ENCODE measurements at places on chromosomes 6 and 20. TPM values are rescaled to one million over a fixed set of nuclear protein-coding genes. Genes with fewer than 3 reads are reported as not detected.
A peak's percentile ranks its signal among the peaks of the same experiment; 100 is the strongest.

DNA sequence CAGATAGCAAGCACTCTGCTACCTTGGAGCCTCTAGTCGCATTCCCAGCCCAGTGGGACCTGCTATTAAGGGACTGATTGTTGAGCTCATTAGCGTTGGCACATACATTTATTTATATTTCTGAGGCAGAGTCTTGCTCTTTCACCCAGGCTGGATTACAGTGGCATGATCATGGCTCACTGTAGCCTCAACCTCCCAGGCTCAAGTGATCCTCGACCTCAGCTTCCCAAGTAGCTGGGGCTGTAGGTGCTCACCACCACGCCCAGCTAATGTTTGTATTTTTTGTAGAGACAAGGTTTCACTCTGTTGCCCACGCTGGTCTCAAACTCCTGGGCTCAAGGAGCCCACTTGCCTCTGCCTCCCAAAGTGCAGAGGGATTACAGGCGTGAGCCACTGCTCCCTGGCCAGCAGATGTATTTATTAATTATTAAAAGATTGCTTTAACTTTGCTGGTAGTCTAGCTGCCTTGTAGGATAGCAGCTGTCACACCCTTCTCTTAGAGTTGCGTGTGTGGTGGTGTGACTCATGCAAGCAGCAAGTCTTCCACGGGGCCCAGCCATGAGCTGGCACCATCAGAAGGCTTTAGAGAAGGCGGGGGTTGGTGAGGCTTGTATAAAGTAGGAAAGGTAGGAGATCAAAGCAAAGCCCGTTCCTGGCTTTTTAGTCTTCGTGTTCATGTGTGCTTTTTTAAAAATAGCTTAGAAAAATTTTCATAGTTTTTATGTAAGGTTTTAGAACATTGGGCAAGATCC, 16.5 kb downstream of the ACTR5 start:
- no peak overlapping the region for H3K4me3 ChIP-seq
- H3K27ac ChIP-seq, result no peak overlapping the region
- H3K36me3 ChIP-seq, result peaks cover 21% of the 10 kb centered on the region

DNA sequence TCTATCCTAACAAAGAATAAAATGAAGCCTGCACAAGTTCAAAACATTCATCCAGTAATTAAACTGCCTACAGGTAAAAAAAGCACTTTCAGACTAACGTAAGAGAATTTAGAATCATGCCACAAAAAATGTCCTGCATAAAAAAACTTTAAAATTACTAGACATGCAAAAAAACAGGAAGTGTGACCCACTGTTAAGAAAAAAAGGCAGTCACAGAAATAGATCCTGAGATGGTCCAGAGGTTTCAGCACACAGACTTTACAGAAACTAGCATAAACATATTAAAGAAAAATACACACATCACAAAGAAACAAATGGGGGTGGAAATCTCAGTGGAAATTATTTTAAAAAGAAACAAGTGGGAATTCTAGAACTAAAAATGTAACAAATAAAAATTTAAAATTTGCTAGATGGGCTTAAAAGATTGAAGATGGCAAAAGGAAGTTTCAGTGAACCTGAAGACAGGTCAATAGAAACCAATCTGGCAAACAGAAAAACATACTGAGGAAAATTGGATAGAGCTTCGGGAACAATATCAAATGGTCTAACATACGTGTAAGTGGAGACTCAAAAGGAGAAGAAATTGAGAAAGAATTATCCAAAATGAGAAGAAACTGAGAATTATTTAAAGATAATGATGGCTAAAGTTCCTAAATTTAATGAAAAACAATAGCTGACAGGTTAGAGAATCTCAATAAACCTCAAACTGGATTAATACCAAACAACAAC, 3.4 kb upstream of the ZNF133 start:
- peaks cover 5% of the 10 kb centered on the region for H3K27me3 ChIP-seq
- H3K4me1 ChIP-seq, result peaks cover 6% of the 10 kb centered on the region
- no peaks in the 10 kb centered on the region for H3K36me3 ChIP-seq
- no peak for DNase-seq

- no peaks in the 10 kb centered on the region for H3K36me3 ChIP-seq
- DNase-seq, result no peak
- peaks cover 8% of the 10 kb centered on the region for H3K27me3 ChIP-seq
- no peaks in the 10 kb centered on the region for H3K4me1 ChIP-seq
- no peak overlapping the region for H3K27ac ChIP-seq
- no peak overlapping the region for H3K4me3 ChIP-seq
These were observed 65.4 kb upstream of the SLCO4A1 start for GRCh38 chr20:62576815-62577489.

GRCh38 chr6:120378582-120379220, 955.6 kb downstream of the TBC1D32 start:
- no peak overlapping the region for H3K4me3 ChIP-seq
- no peak overlapping the region for H3K27ac ChIP-seq
- H3K4me1 ChIP-seq, result no peaks in the 10 kb centered on the region
- no peaks in the 10 kb centered on the region for H3K36me3 ChIP-seq

GRCh38 chr6:136772685-136773472, 19.4 kb downstream of the MAP3K5 start:
- peaks cover 13% of the 10 kb centered on the region for H3K4me1 ChIP-seq
- no peak overlapping the region for H3K27ac ChIP-seq
- DNase-seq, result no peak
- H3K4me3 ChIP-seq, result no peak overlapping the region

GRCh38 chr20:56217829-56218228, 30.7 kb upstream of the MC3R start:
- no peaks in the 10 kb centered on the region for H3K36me3 ChIP-seq
- H3K27me3 ChIP-seq, result no peaks in the 10 kb centered on the region
- no peak for DNase-seq
- no peak overlapping the region for H3K4me3 ChIP-seq

VIP gene
- 2.5 TPM for polyA plus RNA-seq

- no peak overlapping the region for H3K27ac ChIP-seq
- H3K4me1 ChIP-seq, result peaks cover 17% of the 10 kb centered on the region
- no peaks in the 10 kb centered on the region for H3K36me3 ChIP-seq
- H3K4me3 ChIP-seq, result no peak overlapping the region
These were observed 85.7 kb downstream of the CDH22 start for GRCh38 chr20:46222521-46223007.

GRCh38 chr6:3001773-3002293, 2.1 kb downstream of the NQO2 start:
- no peaks in the 10 kb centered on the region for H3K4me1 ChIP-seq
- no peaks in the 10 kb centered on the region for H3K36me3 ChIP-seq
- no peak for DNase-seq
- H3K4me3 ChIP-seq, result no peak overlapping the region
- H3K27ac ChIP-seq, result no peak overlapping the region

DNA sequence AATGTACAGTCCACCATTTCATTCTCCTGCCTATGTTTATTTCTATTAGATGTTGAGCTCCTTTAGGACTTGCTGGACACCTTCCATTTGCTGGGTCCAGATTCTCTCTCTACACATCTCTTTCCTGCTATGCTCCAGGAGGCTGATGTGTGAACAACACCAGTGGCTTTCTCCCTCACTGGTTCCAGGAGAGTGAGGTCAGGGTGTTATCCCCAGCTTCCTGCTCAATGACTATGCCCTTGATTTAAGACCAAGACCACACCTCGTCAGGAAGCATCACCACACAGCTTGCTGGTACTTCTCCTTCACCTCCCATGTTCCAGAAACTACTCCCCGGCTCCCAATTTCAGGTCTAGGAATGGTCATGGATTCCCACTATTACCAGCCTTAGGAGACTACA, 31.3 kb upstream of the E2F3 start:
- no peaks in the 10 kb centered on the region for H3K36me3 ChIP-seq
- H3K27me3 ChIP-seq, result no peaks in the 10 kb centered on the region
- no peaks in the 10 kb centered on the region for H3K4me1 ChIP-seq
- no peak overlapping the region for H3K4me3 ChIP-seq
- no peak for DNase-seq
- H3K27ac ChIP-seq, result no peak overlapping the region

GRCh38 chr6:4797587-4797986, 21.4 kb downstream of the CDYL start:
- no peak for DNase-seq
- H3K27me3 ChIP-seq, result no peaks in the 10 kb centered on the region
- H3K4me1 ChIP-seq, result no peaks in the 10 kb centered on the region
- H3K4me3 ChIP-seq, result no peak overlapping the region
- H3K27ac ChIP-seq, result no peak overlapping the region

RPL10A gene
- 2,393 TPM for polyA plus RNA-seq

GRCh38 chr20:38226553-38226952, 34.0 kb downstream of the KIAA1755 start:
- H3K36me3 ChIP-seq, result no peaks in the 10 kb centered on the region
- no peak overlapping the region for H3K4me3 ChIP-seq
- no peaks in the 10 kb centered on the region for H3K4me1 ChIP-seq
- no peak overlapping the region for H3K27ac ChIP-seq

GRCh38 chr6:68834551-68834950, 199.5 kb downstream of the ADGRB3 start:
- H3K4me3 ChIP-seq, result no peak overlapping the region

CLPSL2 gene
- not detected for polyA plus RNA-seq

SIRPA gene
- polyA plus RNA-seq, result 6.8 TPM

DNA sequence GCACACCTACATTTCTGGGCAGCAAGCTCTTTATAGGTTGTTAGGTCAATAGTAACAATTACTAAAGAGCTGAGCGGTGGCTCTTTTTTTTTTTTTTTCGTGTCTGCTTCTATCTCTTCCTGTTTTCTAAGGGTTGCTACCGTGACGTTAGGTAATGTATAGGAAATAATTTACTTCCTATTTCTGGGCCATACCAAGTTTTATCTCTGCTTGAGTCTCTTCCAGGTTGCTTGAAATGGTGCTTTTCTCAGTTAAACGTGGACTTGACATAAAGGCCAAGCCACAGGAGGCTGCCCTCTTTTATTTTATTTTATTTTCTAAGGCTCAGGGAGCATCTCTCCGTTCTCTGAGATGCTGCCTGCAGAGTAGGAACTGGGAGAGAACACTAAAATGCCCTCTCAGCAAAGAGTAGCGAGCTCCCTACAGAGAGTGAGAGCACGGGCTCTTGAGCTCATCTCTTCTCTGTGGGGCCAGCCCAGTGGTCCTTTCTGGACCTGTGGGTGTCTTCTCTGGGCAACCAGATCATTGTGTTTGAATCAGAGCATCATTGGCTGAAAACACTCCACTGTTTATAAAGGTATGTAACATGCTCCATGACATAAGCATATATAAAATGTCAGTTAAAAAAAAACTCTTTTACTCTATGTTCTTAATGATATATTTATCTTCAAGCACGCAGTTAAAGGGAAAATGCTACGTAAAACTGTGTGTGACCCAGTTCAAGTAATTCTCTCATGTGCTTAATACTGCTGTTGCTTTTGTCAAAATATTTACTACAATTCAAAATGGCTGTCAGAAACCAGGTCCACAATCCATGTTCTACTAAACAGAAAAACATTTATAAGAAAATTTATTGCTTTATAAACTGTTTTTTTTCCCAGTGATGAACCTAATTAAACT, at the start of gene ZNF831:
ZNF831 (plus strand) TSS at position 191 of the 900 bp plus-strand sequence. CDS start 27,199 bp downstream, outside the sequence.
- no peak for DNase-seq
- H3K36me3 ChIP-seq, result no peaks in the 10 kb centered on the region
- no peaks in the 10 kb centered on the region for H3K27me3 ChIP-seq
- H3K4me3 ChIP-seq, result no peak within 1 kb of the TSS
- H3K4me1 ChIP-seq, result no peaks in the 10 kb centered on the region
- H3K27ac ChIP-seq, result no peak within 1 kb of the TSS

ULBP3 gene
- polyA plus RNA-seq, result 4.6 TPM

- no peaks in the 10 kb centered on the region for H3K36me3 ChIP-seq
- no peaks in the 10 kb centered on the region for H3K27me3 ChIP-seq
- H3K4me1 ChIP-seq, result 0 out of 2 replicates have a peak, but pooled peaks cover 6% of the 10 kb centered on the region
These were observed 341.3 kb upstream of the PRDM1 start for GRCh38 chr6:105744815-105745214.

- H3K4me3 ChIP-seq, result no peak overlapping the region
- no peak overlapping the region for H3K27ac ChIP-seq
These were observed 41.3 kb downstream of the SYNJ2 start for GRCh38 chr6:158022749-158023596.

TUBB2B gene
- 162 TPM for polyA plus RNA-seq

- H3K27ac ChIP-seq, result no peak overlapping the region
- H3K4me1 ChIP-seq, result no peaks in the 10 kb centered on the region
- no peak overlapping the region for H3K4me3 ChIP-seq
- no peak for DNase-seq
These were observed 17.7 kb upstream of the MCM9 start for GRCh38 chr6:118952683-118953082.

GRCh38 chr6:98787961-98788360, 46.4 kb upstream of the POU3F2 start:
- H3K27ac ChIP-seq, result no peak overlapping the region
- DNase-seq, result peak; percentile 4
- no peaks in the 10 kb centered on the region for H3K36me3 ChIP-seq
- no peak overlapping the region for H3K4me3 ChIP-seq
- no peaks in the 10 kb centered on the region for H3K4me1 ChIP-seq

DNA sequence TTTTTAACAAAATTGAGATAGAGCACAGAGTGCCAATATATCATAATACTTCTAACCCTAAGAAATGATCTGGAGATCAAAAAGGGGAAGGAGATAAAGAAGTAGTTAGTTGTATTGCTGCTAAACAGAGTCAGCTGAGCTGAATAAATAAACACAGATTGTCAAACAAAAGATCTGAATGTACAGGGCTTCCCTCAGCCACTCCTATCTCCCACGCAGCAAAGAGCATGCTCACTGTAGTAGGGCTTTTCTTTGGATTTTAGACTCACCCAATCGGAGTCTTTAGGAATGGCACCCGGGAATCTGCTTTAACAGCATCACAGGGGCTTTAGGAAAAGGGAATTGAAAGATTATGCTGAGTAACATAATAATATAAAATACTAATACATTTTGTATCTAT, 222.2 kb upstream of the STXBP5 start:
- H3K27ac ChIP-seq, result no peak overlapping the region
- DNase-seq, result no peak
- H3K4me1 ChIP-seq, result no peaks in the 10 kb centered on the region
- no peaks in the 10 kb centered on the region for H3K27me3 ChIP-seq

HRH3 gene
- polyA plus RNA-seq, result 0.02 TPM

- no peaks in the 10 kb centered on the region for H3K27me3 ChIP-seq
- no peak overlapping the region for H3K27ac ChIP-seq
- DNase-seq, result no peak
- peaks cover 5% of the 10 kb centered on the region for H3K36me3 ChIP-seq
- no peak overlapping the region for H3K4me3 ChIP-seq
These were observed 36.8 kb upstream of the L3MBTL3 start for GRCh38 chr6:129981598-129981997.

CGAS gene
- polyA plus RNA-seq, result not detected

DNA sequence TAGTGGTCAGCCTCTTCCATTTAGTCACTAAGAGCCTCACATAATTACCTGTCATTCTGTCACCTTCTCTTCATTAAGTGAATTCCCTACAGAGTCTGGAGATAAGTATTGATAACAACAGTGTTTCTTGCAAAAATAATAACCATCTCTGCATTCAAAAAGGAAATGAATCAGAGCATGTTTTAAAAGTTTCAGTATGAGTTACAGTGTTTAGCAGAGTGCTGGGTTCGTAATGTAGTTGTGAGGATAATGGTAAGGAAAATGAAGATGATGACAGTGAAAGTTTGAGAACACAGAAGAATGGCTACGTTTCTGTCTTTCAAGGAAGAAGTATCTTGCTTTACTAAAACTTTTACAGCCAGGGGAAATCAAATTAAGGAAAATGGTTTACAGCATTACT, 31.3 kb downstream of the GPRC6A start:
- no peak overlapping the region for H3K4me3 ChIP-seq
- H3K36me3 ChIP-seq, result no peaks in the 10 kb centered on the region

All from SK-N-SH (cell line).